ENCODE measurements at places on chromosomes 5 and 9.

DNA sequence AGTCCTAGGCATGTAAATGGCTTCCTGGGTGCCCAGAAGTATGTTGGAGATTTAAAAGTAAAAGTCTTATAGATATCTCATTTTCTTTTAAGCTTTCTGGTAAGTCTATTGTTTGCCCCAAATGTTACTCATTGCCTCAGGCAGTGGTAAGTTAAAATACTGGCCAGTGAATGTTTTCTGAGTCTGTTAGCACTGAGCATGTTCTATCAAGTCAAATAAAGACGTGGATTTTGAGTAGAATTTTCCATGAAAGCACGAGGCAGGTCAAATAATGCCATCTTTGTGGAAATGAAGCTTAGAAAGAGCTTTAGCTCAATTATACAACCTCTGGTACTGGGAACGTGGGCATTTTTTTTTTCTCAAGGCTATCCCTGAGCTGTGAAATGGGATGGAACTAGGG is 651.3 kb upstream of the ACO1 start:
- no peak for DNase-seq

- no peak for DNase-seq
These were observed 83.0 kb upstream of the GABRP start for GRCh38 chr5:170700503-170700902.

DNA sequence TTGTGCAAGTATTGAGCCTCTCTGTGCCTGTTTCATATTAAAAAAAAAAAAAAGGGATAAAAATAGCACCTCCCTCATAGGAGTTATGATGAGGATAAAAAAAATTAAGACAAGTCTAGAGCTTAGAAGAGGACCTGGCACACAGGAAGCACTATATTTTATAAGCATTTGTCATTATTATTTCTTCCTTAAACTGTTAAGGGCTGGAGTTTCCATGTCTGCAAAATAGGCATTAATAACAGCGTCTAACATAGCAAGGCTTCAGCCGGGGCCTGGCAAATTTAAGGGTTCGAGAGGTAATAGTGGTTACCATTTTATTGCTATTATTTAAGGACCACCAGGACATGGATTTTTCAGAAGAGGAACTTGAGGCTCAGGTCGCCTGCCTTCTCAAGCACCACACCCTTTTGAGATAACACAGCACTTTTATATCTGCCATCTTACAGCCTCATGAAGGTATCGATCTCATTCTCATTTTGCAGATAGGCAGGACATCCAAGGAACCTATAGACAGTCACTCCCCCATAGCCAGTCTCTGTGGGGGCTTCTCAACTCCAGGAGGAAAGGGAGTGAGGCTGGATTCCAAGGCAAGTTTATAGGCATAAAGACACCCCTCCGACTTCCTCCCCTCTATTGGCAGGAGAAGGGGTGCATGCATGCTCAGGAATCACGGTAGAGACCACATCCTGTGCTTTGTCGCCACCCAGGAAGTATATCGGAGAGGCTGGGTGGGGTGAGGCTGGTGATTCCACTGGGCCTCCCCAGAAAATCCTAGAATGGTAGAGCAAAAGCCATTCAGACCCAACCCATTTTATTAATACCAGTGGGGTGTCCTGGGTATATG is 2.4 kb downstream of the ANXA6 start:
- DNase-seq: no peak

- DNase-seq: no peak
These were observed 10.5 kb upstream of the LHFPL2 start for GRCh38 chr5:78659114-78659513.

- no peak for DNase-seq
These were observed 345.9 kb upstream of the NUDT12 start for GRCh38 chr5:103908336-103909080.

GRCh38 chr9:97041898-97042297 is 3.0 kb upstream of the CTSV start:
- DNase-seq: no peak

DNA sequence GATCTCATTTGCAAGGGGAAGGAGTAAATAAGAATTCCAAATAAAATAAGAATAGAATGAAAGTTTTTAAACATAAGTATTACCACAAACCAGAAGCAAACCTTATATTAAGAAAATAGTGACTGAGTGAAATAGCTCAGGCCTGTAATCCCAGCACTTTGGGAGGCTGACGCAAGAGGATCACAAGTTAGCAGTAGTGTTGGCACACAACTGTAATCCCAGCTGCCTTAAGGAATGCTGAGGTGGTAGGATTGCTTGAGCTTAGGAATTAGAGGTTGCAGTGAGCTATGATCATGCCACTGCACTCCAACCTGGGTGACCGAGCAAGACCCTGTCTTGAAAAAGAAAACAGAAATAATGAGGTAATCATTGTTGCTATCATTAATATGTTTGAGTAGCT is 47.0 kb downstream of the APC start:
- DNase-seq: no peak

GRCh38 chr5:169139480-169140050 is 161.4 kb downstream of the SLIT3 start:
- DNase-seq: no peak

- no peak for DNase-seq
These were observed 20.7 kb downstream of the ROR2 start for GRCh38 chr9:91929331-91929730.

- no peak for DNase-seq
These were observed 93.5 kb upstream of the CACNA1B start for GRCh38 chr9:137784046-137784445.

DNA sequence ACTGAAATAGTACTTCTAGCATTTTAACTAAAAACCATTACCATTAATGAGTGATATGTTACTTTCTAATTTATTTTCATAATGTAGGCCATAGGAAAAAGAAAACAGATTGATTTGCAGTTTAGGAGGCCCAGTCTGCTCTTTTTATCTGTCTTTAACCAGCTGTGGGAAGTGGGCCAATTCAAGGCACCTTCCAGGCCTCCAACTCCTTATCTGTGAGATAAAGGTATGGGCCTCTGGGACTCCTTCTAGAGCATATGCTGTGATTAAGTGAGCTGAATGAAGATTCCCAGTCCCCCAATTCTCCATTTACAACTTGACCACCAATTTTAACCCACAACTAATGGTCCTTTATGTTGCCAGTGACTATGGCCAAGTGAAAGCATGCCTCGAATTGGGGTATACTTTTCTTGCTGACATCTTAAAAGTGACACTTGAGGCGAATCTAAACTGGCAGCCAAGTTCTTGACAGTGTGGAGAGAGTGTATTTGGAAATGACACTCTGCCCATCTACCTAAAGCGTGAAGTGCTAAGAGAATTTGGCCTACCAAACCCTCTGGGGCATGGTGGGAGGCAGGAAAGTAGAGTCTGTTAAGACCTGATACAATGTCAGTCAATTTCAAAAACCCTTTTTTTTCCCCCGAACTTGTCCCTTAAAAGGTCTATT is 88.3 kb downstream of the PIK3R1 start:
- no peak for DNase-seq

- DNase-seq: no peak
These were observed 308.2 kb downstream of the ARL15 start for GRCh38 chr5:54001976-54002775.

DNA sequence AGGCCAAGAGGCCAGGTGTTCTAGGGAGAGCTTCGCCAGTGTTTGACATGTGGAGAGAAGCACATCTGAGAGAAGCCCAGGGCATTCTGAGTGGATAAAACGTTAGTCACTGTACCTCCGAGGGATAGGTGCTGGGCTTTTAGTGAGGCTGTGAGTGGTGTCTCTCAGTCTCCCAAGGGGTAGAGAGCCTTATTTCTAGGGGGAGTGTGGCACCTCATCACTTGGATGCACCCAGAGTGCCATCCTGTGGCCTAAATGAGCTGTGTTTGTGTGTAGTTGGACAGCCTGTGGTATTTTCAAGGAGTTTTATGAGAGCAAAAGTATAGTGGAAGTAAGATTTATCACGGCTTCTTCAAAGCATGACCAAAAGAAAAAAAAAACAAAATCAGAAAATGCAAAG is 1046.9 kb upstream of the WWC1 start:
- DNase-seq: no peak

- no peak for DNase-seq
These were observed 124.6 kb upstream of the TBCA start for GRCh38 chr5:77900691-77901090.

DNA sequence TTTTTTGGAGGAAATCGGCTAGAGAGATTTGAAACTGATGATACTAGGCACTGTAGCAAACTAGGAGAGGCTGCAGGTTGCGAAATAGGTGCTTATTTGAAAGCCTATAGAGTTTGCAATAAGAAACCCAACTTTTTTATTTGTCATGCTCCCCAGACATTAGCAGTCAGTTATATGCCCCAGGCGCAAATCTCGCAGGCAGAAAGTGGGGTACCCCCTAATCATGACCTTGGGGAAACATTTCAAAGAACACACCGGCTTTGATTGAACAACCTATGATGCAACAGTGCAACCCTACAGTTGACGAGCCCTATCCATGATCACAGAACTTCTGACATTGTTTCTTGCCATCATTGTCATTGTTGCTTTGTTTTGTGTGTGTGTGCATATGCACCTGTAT is 510.5 kb downstream of the RAB3C start:
- no peak for DNase-seq

DNA sequence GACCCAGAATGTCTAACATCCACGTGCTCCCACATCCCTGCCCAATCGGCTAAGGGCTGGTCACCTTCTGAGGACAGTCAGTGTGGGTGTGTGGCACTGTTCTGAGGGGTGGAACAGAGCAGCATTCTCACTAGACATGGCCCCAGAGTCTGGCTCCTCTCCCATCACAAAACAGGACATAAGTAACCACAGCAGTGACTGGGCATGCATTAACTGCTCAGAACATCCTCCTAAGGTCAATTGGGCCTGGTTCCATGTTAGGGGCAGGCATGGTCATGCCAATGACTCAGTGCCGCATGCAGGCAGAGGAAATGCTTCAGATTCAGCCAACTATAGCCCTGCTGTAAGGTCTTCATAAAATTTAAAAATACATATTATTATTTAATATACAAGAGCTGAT is 12.9 kb downstream of the MACROH2A1 start:
- DNase-seq: no peak

- DNase-seq: no peak
These were observed 122.5 kb upstream of the RFX3 start for GRCh38 chr9:3648266-3648665.

DNA sequence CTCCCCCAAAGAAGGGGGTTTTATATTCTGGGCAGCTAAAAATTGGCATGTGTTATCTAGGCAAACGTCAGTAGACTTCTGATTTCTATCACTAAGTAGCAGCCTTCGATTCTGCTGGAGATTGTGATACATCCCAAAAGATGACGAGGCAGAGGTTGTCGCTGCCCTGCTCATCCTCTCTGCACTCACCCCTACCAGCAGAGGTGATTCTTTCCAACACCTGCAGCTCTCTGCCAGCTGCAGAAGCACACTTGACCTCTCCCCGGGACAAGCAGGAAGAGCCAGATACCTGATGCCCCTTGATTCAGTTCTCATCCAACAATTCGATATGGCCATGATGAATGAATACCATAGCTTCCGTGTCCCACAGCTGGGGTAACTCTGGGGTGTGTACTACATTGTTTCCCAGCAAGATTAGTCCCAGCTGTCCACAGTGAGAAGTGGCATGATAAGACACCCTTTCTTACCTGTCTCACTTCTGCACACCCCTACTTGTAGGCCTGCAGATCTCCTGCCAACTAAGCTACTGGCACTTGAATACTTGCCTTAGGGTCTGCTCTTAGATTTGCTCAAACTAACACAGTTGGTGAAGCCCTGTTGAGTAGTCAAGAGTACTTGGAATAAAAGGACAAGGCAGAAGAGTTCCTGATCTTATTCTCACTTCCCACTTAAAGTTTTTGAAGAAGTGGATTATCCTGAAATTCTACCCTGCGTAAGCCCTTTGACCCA is 37.6 kb upstream of the SMAD5 start:
- no peak for DNase-seq

- DNase-seq: no peak
These were observed 48.4 kb downstream of the ZNF608 start for GRCh38 chr5:124697933-124698591.

DNA sequence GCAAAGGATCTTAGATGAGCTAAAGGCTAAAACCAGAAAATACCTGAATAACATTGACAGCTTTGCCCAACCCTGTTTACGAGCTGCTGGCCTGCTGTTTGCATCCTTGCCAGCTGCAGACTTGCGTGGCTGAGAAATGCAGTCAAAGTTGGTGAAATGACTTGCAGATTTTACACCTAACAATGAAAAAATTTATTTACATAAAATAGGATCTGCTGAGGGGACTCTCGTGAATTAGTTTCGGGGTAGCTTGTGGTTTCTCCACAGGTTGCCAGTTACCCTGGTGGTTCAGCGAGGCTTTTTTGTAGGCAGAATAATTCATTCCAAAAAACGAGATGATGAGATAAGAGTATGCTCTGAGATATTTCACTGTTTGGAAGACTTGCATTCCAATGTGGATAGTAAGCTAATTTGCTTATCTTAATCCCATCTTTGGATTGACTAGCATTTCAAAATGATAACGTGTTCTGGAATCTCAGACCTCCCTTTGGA is 65.7 kb upstream of the FANCC start:
- no peak for DNase-seq

DNA sequence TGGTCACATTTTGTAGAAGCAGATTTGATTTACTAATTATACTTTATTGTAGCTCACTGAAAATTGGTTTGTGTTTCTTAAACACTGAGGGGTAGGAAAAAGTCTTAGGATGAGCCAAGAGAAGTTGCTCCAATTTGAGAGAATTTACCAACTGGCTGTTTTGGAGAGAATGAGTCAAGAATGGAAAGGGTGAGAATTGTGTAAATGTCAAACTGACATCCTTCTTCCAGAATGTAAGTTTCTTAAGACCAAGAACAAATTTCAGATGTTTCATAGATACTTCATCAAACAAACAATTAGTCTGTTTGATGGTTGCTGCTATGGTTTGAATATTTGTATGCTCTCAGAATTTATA is 106.2 kb upstream of the TXNDC8 start:
- no peak for DNase-seq

- DNase-seq: no peak
These were observed 2.9 kb upstream of the ZMYND19 start for GRCh38 chr9:137593176-137593575.

DNA sequence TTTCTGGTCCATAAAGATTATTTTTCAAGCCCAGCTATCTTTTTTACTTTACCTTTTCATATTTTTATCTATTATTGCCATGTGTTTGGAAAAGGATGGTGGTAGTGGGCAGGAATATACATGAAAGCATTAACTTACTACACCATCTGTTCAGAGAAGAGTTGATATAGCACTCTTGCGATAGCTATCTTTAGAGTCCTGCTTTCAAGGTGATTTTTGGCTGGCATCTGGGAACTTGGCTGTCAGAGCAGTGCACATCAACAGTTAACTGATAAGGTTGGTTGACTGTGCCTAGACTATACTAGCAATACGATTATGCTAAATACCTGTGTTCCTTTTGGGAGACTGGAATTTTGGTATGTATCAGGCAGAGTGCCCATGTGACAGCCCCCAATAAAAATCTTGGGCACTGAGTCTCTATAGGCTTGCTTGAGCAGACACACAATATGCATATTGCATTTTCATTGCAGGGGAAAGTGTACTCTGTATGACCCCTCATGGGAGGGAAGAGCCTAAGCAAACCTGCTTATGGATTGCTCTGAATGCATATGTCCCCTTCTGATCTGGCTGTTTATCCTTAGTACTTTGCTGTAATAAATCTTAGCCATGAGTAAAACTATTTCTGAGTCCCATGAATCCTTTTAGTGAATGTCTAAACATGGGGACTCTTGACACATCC is 227.6 kb upstream of the C9orf72 start:
- DNase-seq: no peak

GRCh38 chr9:71814226-71814625 is 45.9 kb upstream of the CEMIP2 start:
- no peak for DNase-seq

Data from Peyer's patch (tissue), 4 donors.